Activated CD4-positive, alpha-beta T cell treated with anti-CD3 and anti-CD28 coated beads, Interleukin-2, Interleukin-6, amounts not matched to agents 100 ng/mL and 50 ng/mL, durations not matched to agents 16 hours and 8 hours (primary cell): ENCODE measurements at places on chromosomes 16 and 17.

- no peak for DNase-seq
Observed at GRCh38 chr16:68324780-68325357, 14.1 kb downstream of the PRMT7 start.

DNA sequence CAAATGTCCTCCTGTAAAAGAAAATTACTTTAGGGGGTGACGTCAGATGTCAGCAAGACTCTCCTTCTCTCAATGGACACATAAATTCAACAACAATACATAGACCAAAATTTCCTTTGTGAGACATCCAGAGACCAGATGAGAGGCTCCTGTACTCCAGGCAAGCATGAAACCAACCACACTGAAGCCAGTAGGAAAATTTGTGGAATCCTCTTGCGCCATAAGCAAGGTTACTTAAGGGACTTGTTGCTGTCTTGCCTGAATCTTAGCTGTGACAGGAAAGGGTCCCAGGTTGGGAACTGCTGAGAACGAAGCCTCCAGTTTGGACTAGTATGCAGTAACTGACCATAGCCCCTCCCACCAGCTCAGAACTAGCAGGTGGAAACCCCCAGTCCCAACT, 56.0 kb downstream of the CEP112 start:
- no peak for DNase-seq

DNA sequence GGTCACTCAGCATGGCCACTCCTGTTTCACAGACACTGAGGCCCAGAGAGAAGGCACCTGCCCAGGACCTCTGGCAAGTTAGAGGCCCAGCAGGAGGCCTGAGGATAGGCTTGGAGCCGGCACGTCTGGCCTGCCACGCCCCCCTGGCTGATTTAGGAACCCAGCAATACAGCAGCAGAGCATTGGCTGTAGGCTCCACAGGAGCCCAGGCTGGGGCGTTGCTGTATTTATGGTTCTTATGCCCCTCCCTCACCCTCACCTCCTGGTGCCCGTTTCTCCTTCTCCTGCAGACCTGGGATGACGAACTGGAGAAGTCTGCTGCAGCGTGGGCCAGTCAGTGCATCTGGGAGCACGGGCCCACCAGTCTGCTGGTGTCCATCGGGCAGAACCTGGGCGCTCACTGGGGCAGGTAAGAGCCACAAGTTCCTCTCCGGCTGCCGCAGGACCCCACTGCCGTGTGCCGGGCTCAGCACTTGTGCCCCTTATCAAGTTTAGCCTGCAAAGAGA, 25.8 kb downstream of the CRISPLD2 start:
- no peak for DNase-seq

- DNase-seq = no peak
Observed at GRCh38 chr16:79062336-79062735, 538.2 kb downstream of the MAF start.

- no peak for DNase-seq
Observed at GRCh38 chr17:81693509-81694210, 9.5 kb upstream of the MRPL12 start.

DNA sequence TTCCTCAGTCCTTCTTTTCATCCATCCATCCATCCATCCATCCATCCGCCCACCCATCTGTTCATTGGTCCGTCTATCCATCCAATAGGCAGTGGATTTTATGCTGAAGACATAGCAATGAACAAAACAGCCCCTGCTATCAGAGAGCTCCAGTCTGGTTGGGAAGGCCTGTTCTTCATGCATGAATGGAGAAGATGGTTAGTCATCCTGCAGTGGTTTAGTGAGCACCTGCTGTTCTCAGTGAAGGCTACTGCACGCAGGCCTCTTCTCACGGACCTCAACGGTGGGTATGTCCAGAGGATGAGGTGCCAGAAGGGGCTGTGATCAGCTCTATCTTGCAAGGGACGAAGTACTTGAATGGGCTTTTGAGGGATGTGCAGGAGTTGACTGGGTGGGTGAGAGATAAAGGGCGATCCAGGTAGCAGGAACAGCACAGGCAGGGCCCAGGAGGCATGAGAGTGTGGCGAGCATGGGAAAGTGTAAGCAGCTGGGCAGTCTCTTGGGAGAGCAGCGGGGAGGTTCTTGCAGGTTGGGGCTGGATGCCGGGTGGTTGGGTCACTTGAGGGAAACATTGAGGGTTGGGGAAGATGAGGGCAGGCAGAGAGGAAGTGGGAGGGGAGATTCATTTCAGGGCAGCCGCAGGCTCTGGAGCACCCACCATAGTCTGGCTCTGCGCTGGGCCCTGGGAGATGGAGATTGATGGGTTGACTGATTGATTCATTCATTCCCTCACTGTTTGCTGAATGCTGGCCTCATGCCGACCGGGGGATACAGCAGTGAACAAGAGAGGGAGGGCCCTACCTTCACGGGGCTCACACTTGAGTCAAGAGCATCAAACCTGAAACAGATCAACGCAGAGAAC, 115.0 kb upstream of the CIBAR2 start:
- DNase-seq = no peak
